ENCODE measurements at places on chromosomes 2 and 18. TPM values are rescaled to one million over a fixed set of nuclear protein-coding genes. Genes with fewer than 3 reads are reported as not detected.

Gene CD207
- not detected for total RNA-seq

Gene LYPD1
- total RNA-seq, result 0.66 TPM

Gene PARD6G
- total RNA-seq, result 1.0 TPM

Gene DNAJC27
- 3.9 TPM for total RNA-seq

Gene BMPR2
- 23.0 TPM for total RNA-seq

GRCh38 chr2:127674241-127675209, 805 bp downstream of the LIMS2 start:
- no peak for DNase-seq

DNA sequence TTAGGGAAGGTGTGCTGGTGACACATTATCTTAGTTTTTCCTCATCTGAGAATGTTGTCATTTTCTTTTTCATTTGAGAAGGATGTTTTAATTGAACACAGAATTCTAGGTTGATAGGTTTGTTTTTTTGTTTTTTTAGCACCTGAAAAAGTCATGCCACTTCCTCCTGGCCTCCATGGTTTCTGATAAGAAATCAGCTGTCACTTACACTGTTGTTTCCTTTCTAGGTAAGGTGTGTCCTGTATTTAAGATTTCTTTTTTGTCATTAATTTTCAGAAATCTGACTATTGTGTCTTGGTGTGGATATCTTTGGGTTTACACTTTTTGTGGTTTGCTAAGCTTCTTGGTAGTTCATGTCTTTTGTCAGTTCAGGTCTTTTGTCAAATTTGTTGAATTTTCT, 99.3 kb downstream of the ROCK1 start:
- DNase-seq, result no peak

DNA sequence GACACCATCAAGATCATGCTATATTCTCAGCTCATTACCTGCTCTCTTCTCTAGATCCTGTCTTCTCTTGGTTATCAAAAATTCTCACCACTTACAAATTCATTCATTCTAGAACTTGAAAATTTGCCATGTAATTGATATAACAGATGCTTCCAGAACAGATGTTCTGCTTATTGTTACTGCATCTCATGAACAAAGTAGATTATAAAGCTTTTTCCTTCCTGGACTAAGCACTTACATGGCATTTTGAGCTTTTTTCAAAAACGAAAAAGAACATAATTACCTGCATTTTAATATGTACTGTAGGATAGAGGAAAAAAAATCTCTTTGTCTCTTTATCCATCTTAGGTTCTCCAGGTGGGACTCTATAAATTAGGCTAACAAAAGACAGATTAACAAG, 79.6 kb upstream of the CREB1 start:
- DNase-seq, result no peak
